ENCODE measurements at places on chromosomes 16 and 17.

DNA sequence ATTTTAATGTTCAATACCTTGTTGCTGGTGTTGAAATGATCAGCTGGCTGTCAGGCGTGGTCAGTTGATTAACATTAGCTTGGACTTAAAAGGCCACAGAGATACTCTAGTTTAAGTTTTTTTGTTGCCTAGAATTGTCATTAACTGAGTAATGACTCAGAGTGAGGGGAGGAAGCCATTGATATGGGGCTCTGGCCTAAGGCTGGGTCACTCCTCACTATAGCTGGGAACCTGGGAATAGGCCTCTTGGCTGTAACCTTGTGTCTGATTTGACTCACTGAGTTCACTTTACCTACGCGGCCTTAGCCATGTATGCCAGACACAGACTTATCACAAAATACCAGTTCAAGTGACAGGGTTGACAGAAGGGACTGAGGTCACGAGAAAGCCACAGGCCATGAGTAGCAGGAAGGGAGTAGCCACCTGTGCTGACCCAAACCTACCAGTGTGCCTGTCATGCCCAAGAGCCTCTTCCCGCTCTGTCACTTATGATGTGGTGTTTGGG is 37.9 kb upstream of the ADCY7 start:
- DNase-seq, result no peak

GRCh38 chr17:40098846-40099618 is 1.4 kb downstream of the NR1D1 start:
- DNase-seq, result peak; percentile 100

- no peak for DNase-seq
These were observed 12.7 kb downstream of the SPNS2 start for GRCh38 chr17:4511199-4511932.

GRCh38 chr17:42525221-42525620 is 10.8 kb upstream of the NAGLU start:
- DNase-seq, result peak; percentile 26

DNA sequence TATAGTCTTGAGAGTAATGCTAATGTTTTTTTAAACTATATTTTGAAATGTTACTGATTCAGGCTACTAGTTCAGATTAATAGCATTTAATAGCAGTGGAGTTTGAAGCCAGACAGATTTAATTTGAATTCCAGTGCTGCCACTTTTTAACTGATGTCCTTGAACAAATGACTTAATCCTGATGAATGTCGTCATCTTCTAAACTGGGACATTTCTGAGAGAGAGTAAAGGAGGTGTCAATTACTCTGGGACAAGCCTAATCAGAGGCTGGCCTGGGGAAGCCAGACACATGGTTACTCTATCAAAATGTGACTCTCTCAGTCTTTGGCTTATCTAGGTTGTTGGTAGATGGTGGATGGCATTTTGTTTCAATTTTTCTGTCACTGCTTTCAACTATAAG is 246.7 kb downstream of the HS3ST3A1 start:
- DNase-seq, result no peak

GRCh38 chr17:13597723-13598347 is 3.9 kb downstream of the HS3ST3A1 start:
- no peak for DNase-seq

GRCh38 chr16:86297391-86297790 is 212.9 kb upstream of the FOXF1 start:
- no peak for DNase-seq

- DNase-seq, result no peak
These were observed 214.8 kb downstream of the PARN start for GRCh38 chr16:14415291-14415690.

DNA sequence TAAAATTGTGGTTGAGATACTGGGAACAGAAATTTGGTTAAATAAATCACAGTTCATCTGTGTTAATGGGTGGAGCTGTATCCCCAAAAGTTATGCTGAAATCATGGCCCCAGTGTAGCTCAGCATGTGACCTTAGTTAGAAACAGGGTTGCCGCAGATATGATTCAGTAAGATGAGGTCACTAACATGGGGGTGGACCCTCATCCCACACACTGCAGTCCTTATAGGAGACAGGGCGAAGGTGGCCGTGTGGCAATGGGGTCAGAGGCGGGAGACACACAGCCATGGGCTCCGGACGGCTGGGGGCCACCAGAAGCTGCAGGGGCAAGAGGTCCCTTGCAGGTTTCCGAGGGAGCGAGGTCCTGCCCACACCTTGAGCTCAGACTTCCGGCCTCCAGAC is 10.7 kb downstream of the GALNS start:
- no peak for DNase-seq
